ENCODE measurements at places on chromosomes 2 and 18.

- DNase-seq = no peak
These were observed 12.4 kb downstream of the YWHAQ start for GRCh38 chr2:9618410-9618809.

DNA sequence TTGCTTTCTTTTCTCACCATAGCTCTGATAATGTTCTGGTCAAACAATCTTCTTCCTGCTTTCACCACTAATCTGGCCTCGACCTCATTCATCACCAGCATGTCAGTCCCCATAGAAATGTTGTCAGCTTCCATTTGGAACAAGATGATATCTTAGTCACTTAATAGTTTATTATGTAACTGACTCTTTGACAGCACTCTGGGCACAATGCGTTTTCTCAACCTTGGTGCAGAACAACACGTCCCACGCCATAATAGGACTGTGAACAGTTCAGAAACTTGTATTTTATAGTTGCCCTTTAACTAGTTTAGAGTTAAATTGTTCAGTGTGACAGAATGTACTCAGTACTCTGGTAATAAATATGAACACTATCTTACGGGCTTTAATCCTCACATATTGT lies 106.0 kb downstream of the MC4R start:
- DNase-seq = no peak

DNA sequence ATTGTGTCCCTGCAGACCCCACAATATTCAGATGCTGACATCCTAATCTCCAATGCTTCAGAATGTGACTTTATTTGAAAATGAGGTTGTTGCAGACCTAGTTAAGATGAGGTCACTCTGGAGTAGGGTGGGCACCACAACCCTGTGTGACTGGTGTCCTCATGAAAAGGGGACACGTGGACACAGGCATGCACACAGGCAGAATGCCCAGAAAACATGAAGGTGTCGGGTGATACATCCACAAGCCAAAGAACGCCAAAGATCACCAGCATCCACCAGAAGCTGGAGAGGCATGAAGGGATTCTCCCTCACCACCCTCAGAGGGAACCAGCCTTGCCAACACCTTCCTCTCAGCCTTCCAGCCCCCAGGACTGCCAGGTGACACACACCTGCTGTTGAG lies 69.3 kb downstream of the AFF3 start:
- DNase-seq = no peak

DNA sequence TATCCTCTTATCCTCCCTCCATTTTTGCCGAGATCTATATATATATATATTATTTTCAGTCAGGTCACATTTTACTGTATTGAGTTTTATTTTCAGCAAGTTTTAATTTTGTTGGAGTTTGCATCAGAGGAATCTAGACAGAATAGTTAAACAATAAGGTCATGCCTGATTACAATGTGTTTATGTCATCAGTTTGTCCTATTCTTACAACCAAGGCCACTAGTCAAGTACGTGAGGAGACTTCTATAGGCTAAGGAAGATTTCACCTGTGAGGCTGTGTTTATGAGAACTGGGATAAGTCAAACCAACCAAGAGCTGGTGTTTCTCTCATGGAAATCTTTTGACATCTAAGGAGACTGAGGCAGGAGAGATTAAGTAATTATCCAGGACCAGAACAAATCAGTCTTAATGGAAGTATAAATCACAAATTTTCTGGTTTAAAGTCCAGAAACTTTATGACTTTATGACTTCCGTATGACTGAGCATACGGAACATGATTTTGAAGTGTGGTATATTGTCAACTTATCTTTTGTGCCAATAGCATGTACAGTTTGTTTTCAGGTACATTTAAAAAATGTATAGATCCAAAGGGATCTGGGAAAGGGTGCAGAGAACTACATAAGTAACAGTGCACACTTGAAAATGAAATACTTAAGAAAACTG lies 100.0 kb upstream of the DTNA start:
- no peak for DNase-seq

DNA sequence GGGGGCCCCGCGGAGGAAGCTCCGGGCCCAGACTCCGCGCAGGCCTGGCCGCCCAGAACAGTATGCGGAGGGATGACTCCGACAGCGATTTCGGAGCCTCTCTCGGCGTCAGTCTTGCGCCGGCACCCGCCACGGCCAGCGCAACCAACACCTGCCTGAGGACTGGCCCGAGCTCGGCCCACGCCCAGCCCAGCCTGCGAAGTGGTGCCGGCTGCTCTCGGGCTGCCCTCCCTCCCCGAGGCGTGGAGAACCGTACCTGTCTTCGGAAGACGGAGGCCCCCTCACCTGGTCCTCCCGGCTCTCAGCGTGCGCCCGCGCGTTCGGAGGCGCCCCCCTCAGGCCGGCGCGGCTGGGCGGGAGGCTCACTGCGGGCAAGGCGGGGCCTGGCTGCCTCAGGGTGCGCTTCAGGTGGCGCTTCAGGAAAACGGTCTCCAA lies at the start of gene M1AP:
TSS of gene M1AP (minus strand) at position 322 of the 435 bp plus-strand sequence. CDS start 8,055 bp downstream, outside the sequence.
- DNase-seq = no peak

All from smooth muscle cell of the brain vasculature (primary cell).